ENCODE measurements at places on chromosomes 3 and 15.

DNA sequence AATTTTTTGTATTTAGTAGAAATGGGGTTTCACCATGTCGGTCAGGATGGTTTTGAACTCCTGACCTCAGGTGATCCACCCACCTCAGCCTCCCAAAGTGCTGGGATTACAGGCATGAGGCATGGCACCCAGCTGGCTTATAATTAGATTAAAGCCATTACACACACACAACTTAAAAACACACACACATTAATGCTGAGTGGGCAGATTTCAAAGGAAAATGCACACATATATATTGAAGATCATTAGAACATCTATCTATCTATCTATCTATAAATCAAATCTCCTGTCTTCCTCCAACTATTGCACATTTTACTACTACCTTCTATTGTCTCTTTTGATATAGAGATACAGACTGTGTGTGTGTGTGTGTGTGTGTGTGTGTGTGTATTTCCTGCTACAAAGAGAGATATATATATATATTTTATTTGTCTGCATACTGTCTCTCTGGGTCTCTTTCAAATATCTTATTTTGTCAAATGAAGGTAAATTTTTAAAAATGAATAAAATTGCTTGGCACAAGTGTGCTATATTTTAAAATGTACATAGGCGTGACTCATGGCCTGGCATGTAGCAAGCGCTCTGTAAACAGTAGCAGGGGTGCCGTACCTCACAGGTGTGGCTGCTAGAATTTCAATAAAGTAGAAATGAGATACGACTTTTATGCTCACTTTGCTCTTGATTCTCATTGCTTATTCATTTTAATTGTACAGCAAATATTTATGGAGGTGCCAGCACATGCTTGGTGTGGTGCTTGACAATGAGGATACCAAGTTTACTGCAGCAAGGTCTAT is 655.8 kb downstream of the AGBL1 start:
- no peak for DNase-seq

DNA sequence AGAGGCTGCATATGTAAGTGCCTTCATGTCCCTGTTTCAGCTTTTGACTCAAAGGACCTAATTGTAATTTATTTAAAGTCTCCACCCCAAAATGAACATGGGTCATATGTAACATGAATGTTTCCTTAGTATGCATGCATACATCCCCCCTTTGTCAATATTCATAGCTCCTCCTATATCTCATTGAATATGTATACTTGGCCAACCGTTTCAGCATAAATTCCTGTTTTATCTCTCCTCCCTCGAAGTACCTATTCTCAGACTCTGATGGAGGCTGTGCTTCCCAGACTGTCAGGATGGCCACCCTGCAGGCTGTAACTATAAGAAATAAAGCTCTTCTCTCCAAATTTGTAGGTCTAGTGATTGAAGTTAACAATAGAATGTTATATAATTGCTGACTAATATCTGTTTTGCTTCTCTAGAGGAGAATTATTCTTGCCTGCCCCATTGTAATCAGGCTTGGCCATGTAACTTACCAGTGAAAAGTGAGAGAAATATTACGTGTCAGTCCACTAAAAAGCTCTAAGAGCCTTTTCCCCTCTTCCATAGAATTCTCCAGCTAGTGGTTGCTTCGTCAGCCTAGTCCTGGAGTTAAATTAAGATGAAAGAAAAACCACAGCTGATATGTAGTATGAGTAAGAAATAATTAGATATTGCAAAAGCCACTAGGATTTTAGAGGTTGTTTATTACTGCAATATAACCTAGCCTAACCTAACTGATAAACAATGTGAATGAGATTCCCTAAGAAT is 245.1 kb downstream of the ZNF385D start:
- no peak for DNase-seq

DNA sequence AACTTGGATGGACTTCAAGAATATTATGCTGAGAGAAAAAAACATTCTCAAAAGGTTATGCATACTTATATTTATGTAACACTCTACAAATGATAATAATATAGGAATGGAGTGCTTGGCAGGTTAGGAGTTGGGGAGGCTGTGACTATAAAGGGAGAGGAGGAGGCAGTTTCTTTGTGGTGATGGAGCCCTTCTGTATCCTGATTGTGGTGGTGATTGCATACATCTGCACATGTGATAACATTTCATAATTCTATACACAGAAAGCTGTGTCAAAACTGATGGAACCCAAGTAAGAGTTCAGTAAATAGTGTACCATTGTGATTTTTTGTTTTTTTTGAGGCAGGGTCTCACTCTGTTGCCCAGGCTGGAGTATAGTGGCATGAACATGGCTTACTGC is 31.7 kb upstream of the FAM3D start:
- DNase-seq, result no peak

DNA sequence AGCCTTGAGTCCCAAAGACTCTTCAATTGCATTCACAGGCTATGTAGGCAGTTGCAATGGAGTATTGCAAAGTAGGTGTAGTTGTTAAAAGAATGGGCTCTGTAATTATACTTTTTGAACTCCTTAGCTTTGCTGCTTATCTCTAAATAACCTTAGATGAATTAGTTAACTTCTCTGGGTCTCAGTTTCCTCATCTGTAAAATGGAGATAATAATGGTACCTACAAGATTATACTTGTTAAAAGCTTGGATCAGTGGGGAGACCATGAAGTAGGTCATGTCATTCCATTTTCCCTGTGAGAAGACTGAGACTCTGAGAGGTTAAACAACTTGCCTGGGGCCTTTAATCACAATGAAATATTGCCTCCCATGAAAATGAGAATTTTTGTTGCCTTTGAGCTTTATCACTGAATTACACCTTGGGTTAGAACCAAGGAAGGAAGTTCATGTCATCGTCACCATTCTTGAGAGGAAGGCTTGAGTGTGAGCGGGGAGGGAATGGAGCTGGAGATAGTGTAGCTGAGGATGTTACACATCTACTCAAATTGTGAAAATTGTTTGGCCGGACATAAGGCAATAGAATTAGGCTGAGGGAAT is 38.1 kb downstream of the CTDSPL start:
- no peak for DNase-seq

- no peak for DNase-seq
These were observed 46.1 kb downstream of the AMOTL2 start for GRCh38 chr3:134328147-134328591.

GRCh38 chr3:169278092-169278491 is 385.4 kb downstream of the MECOM start:
- DNase-seq, result no peak

- DNase-seq, result no peak
These were observed 859.4 kb upstream of the NR2F2 start for GRCh38 chr15:95470997-95471689.

DNA sequence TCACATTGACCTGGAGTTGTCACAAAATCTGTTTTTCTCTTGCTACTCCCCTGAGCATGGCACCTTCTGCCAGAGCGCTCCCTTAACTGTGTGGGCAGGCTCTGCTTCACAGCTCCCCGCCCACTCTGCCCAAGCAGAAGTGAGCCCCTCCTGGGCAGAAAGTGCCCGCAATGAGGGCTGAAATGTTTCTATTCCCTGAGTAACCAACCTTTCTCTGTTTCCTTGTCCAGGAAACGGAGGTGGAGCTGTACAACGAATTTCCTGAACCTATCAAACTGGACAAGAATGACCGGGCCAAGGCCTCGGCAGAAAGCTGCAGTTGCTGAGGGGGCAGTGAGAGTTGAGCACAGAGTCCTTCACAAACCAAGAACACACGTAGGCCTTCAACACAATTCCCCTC is 66.3 kb upstream of the ACAD9 start:
- DNase-seq, result no peak

GRCh38 chr3:58325525-58325992 is 7.1 kb upstream of the PXK start:
- no peak for DNase-seq
